ENCODE measurements at places on chromosomes 1 and 21. TPM values are rescaled to one million over a fixed set of nuclear protein-coding genes. Genes with fewer than 3 reads are reported as not detected.

- no peak for DNase-seq
These were observed 6.9 kb downstream of the MX2 start for GRCh38 chr21:41368735-41369104.

DNA sequence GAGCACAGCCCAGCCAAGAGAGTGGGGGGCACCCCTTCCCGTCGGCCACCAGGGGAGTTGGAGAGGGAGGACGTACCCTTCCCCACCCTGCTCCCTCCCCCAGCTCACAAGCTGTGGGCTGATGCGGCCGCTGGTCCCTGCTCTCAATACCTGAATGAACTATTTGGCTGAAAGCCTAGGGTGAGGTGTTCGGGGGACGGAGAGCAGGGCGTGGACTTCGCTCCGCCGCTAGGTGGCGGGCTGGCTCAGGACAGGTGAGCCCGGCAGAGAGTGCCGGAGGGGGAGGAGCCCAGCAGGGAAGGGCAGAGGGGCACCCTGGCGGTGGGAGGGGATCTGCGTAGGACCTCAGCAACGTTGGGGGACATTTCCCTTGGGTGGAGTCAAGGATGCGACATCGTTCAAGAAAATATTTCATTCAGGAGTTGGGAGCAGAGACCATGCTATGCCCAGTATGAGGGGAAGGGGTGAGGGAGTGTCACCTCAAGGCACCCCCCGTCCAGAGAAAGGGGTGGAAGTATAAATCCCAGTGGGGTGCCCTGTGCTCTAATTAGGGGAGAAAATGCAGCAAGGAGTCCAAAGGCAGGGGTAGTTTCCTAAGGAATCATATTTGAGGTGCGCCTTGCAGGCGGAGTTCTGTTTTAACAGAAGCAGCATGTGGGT is 12.0 kb upstream of the RHBG start:
- DNase-seq = no peak

The CFAP410 gene
- 21.4 TPM for total RNA-seq

- DNase-seq = no peak
These were observed 60.1 kb downstream of the DIPK1A start for GRCh38 chr1:92901126-92901525.

The HSD3B2 gene
- total RNA-seq = not detected

- DNase-seq = peak; percentile 47
These were observed 42.7 kb downstream of the GATAD2B start for GRCh38 chr1:153880024-153880423.

DNA sequence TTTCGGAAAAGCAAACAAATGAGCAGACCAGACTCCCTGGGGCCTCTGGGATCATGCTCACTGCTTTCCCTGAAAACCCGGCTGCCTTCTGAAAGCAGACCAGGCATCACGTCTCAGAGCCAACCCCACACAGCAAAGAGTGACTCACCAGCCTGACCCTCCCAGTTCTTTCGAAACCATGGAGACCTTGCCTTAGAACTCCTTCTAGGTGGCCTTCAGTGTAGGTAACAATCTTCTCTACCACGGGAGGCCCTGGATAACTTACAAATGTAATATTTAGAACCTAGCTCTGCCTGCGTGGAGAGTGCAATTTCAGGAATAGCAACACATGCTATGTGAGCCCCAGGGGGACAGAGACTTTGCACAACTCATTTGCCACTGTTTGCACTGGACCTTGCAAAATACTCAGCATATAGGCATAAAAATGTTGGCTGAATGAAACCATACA is 105.2 kb downstream of the SUSD4 start:
- DNase-seq = no peak

The MAN1C1 gene
- total RNA-seq = 13.6 TPM

The BRDT gene
- total RNA-seq = not detected

The KIRREL1 gene
- total RNA-seq = 21.9 TPM

DNA sequence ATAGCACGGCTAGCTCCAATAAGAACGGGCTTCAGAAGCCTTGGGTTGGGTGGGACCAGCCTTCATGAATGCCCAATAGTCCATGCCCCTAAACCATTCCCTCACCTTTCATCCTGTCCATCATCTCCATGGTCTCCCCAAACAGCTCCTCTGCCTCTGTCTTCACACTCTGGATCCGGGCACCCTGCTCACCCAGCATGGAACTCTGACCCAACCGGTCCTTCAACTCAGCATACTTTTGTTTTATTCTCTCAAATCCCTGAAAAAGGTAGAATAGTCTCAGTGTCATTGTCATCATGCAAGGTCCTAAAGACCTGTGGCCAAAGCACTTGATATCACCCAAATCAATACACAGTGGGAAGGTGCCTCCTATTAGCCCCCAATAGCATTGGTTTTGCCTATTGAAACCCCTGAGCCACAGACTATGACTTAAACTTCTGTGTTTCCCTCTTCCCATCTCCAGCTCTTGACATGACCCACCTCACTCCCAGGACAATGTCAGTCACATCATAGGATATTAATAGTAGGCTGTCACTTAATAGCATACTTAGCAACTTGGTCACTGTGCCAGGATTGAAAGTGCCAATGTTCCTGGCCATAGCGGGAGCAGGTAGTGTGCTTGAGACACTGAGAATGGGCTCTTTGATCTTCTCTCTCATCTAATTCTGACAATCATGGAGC is 33.0 kb downstream of the CAMK1G start:
- no peak for DNase-seq

DNA sequence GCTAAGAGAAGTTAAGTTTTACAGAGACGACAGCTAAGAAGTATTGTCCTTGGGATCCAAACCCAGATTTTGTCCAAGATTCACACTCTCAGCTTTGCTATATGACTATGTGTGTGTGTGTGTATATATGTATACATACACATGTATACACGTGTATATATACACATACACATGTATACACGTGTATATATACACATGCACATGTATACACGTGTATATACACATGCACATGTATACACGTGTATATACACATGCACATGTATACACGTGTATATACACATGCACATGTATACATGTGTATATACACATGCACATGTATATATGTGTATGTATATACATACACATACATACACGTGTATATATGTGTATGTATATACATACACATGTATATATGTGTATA is 3.9 kb upstream of the CACHD1 start:
- DNase-seq = no peak

The TMEM201 gene
- total RNA-seq = 18.6 TPM

DNA sequence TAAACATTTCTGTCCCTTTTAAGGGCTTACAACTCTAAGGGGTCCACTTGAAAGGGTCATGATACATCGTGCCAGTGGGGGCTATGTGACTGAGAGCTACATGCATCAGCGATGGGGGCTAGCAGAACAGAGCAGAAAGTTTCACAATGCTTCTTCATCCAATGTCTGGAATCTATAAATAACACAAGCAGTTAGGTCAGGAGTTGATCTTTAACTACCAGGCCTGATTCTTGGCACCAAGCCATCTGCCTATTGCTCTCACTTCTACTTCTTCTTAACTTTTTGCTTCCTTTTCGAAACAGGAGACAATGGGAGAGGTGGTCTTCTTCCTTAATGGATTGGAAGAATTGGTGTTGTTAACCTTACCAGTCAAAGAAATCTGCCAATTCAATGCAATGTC is 410.0 kb downstream of the TGFB2 start:
- DNase-seq = no peak

DNA sequence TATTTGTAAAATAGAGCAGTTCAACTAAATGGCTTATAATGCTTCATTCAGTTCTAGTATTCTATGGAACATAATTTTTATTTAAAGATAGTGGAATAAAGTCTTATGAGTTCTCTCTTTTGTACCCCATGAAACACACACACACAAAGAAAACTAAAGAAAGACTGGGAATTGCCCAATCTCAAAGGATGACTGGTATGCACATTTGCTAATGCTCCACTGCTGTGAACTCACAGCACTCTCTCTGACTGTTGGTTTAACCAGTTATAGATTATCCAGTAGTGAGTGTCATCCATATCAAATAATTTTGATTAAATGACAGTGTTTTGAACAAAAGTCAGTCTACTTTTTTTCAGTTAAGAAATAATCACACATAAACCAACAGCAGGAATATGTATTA is 1082.4 kb upstream of the B3GALT2 start:
- DNase-seq = no peak

The CFAP126 gene
- total RNA-seq = not detected

The SPRR4 gene
- not detected for total RNA-seq

GRCh38 chr21:40490408-40490807 is 356.6 kb downstream of the DSCAM start:
- DNase-seq = no peak

DNA sequence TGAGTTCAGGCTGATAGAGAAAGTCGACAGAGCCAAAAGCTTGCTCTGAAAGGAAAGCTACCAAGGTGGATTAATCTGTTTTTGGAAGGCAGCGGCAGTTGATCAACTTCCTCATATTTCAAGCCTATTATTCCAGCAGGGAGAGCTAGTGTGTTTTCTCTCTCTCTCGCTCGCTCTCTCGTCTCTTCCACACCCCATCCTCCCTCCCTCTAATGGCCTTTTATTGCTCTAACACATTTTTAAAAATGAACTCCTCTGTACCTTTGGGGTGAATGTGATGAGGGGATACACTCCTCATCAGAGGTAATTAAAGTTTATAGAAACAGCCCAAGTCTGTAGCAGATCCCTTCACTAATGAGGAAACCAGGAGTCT is 126.4 kb downstream of the CLIC6 start:
- DNase-seq = no peak

GRCh38 chr1:205458777-205459566 is 3.1 kb upstream of the BLACAT1 start:
- no peak for DNase-seq

DNA sequence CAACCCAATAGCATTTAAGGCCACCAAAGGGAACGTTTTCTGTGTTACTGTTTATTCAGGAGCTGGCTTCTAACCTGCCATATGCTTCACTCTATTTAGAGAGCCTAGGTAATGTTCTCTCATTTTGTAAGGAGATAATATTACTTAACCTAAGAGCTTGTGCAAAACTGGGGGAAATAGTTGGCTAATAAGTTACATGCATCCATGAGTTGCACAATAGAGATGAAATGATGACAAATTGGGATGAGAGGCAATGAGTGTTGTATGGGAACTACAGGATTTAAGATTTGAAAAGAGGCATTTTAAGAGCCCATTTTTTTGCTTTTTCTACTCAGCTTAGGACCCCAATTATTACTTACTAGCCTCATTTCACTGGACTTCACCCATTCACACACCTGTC is 151.0 kb downstream of the ST6GALNAC3 start:
- no peak for DNase-seq

DNA sequence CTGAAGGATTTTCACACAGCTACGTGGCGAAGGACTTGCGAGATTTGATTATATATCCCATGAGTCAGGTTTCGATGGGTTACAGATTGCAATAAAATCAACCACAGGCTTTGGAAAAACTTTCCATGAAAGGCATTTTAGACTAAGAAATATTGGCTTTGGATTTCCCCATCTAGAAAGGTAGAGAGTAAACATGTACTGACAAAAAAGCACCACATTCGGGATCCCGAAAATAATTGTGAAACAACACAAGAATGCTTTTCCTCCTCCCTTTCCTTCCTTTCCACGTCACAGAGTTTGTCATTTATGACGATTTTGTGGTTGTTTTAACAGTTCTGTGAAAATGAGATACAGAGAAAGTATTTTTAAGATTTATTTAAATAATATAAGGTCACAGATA is 38.5 kb downstream of the TGFB2 start:
- DNase-seq = no peak

DNA sequence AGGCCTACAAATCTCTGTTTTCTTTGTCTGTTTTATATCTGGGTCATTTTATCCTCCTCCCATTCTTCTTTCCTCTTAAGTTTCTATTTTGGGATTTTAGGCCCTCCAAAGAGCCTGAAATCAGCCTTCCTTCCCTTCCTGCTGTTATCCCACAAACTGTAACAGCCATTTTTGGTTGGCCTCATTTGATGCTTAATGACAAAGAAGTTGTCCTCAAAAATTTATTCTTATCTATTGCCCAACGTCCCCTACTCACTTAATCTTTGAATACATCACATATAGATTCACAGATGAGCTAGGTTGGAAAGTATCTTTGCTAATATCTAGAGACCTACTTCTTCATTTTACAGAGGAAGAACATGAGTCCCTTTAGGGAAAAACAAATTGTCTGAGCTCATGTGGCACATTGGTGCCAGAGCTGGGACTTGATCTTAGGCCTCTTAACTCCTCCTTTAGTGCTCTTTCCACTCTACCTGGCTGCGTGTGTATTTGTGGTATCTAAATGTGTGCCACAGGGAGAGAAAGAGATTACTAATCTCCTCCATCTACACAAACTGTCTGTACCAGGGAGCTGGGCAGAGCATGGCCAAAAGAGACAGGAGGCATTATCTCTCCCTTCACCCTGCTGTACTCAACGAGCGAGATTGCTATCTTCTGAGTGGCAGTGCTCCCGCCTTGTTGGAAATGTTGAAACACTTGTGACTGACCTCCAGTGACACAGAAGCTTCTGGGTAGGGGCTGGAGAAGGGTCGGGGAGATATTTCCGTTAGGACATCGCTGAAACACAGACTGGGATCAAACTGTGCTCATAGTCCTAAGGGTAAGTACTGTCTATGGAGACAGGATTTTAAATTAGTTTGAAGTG is 30.1 kb downstream of the RHEX start:
- no peak for DNase-seq

The C1QTNF12 gene
- not detected for total RNA-seq

DNA sequence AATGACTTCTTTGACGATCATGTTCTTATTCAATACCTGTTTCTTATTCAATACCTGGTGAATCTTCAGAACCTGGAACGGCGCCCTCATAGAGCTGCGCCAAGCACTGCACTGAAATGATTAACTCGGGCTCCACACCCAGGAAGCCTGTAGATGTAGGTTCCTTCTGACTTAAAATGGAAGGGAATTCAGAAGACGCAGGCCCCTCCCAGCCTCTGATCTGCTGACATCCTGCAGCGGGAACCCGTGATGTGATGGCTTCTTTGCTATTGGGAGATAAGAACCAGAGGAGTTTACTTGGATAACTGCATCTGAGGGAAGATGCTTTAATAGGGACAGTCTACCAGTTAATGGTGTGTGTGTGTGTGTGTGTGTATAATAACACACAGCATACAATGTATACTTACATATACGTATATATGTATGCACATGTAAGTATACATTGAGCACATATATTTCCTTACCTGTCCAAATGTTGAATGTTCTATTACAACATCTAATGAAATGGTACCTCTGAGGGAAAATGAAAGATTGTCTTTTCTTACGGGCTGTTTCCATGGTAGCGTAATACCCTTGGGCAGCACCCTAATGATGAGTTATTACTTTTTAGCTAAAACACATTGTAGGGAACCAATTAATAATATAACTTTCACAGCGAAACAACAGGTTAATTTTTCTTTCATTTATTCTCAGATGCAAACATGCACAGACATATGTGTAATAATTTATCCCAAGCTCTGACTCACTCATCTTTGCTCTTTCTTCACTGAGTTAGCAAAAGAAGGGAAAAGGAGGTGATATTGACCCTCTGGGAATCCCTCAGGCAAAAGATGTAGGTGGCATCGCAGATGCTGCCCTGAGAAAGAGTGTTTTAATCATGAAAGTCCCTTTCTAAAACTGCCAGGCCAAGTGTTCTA is 379.8 kb downstream of the SIPA1L2 start:
- no peak for DNase-seq

The MAP1LC3C gene
- not detected for total RNA-seq

DNA sequence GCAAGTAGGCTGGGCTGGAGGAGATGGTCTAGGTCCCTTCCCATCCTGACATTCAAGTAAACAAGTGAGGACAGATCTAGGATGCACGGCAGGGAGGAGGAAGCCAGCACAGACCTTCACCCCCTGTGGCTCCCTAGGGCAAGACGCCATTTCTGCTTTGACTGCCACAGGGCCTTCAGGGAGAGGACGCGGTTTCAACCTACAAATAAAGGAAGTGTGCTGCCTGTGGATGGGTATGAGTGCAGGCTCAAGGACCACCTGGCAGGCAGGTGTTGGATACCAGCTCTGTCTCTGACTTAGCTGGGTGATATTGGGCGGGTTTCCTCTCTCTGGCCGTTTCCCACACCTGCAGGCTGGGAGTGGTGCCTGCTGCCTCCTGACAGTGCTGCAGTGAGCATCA is 16.2 kb downstream of the SLC2A1 start:
- no peak for DNase-seq
